Cerebellar cortex (tissue), 1 donor: ENCODE measurements at places on chromosomes 2 and 18.

GRCh38 chr18:67363694-67364093 lies 152.8 kb downstream of the DSEL start:
- DNase-seq, result no peak

- no peak for DNase-seq
Observed at GRCh38 chr2:127400897-127401756, 13.4 kb upstream of the MAP3K2 start.

- no peak for DNase-seq
Observed at GRCh38 chr18:37422116-37422515, 143.5 kb downstream of the CELF4 start.

- no peak for DNase-seq
Observed at GRCh38 chr2:74001121-74001520, 16.4 kb downstream of the TET3 start.

GRCh38 chr2:231246171-231246842 lies 47.9 kb downstream of the ARMC9 start:
- DNase-seq, result no peak

DNA sequence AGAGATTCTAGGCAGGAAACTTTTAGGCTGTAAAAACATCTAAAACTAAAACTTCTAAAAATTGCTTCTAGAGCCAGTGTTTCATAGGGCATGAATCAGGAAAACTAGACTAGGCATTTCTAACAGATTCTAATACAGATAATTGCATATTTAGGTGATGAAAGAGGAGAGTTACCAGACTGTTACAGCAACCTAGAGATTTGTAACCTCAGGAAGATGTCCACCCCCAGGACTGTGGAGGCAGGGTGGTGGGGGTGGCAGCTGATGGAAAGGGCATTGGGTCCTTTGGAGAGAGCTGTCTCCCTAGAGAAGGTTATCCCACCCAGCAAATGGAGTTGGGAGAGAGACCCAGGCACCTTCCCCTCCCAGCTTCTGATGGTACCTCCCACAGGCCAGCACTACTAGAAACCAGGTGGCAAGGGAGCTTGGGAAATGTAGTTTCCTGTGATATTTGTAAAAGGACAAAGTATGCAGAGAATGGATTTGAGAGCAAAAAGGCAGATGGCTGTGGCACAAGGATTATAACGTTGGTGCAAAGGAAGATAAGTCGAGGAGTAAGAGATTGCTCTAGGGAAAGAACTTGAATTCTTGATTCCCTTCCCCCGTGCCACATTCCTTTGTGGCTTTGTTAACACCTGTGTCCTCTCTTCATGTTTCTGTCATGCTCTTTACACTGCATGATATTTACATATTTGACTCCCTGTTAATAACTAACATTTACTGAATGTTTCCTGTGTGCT lies 75.6 kb upstream of the MGAT5 start:
- no peak for DNase-seq

DNA sequence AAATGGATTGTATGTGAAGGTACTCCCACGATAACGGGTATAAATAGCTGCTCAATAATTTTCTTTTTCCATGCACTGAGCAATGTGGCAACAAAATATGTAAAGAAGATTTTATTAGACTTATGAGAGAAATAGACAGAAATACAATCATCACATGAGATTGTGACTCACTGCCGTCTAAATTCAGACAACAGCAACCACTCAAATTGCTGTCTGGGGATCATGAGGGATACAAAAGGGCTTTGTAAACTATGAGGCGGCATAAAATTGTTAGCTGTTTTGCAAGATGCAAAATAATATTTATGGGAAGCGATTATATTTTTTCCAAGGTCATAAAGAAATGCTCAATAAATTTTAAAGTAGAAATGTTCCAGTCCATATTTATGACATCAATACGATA lies 259.1 kb upstream of the AGAP1 start:
- no peak for DNase-seq

- no peak for DNase-seq
Observed at GRCh38 chr18:76988827-76989646, 143.5 kb downstream of the MBP start.

DNA sequence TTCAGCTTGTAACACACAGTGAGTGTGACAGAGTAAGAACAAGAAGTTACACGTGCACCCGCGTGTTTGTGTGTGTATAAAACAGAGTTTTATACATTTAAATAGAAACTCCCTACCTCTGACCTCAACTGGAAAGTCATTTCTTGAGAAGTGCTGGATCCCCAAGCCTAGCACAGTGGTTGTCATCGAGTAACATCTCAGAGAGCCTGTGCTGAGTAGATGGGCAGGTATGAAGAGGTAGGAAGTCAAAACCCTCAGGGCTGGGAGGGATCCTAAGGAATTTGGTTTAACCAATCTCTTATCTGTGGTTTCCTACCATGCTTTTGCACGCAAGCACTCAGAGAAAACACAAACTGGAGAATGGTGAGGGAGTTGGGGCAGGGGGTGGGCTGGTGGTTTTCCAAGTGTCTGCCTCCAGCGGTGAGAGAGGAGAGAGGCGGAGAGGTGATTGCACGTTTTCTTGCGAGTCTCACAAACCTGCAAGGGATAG lies 9.2 kb downstream of the ACOXL start:
- no peak for DNase-seq

DNA sequence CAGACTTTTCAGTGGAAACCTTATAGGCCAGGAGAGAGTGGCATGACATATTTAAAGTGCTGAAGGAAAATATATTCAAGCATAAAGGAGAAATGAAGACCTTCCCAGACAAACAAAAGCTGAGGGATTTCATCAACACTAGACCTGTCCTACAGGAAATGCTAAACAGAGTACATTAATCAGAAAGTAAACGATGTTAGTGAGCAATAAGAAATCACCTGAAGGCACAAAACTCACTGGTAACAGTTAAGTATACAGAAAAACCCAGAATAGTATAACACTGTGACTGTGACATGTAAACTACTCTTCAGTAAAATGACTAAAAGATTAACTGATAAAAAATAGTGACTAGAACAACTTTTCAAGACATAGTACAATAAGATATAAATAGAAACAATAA lies 87.4 kb downstream of the ATP8B1 start:
- DNase-seq, result no peak

DNA sequence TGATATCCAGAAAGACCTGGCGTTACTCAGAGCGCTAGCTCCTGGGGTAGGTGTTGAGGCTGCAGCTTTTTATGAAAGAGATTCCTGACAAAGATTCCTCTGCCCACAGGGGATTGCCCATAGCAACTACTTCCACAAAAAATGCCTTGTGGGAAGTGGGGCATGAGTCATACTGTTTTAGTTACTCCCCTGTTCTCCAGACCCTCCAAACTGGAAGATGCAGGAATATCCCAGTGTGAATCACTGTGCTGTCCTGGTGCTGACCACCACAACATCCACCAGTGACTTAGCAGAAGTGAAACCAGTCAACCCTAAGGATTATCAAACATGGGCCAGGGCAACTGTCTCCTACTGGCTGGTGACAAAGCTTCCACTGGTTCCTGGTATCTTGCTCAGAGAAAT lies 61.8 kb downstream of the CDH2 start:
- no peak for DNase-seq

GRCh38 chr2:100211521-100211920 lies 69.1 kb upstream of the AFF3 start:
- no peak for DNase-seq

DNA sequence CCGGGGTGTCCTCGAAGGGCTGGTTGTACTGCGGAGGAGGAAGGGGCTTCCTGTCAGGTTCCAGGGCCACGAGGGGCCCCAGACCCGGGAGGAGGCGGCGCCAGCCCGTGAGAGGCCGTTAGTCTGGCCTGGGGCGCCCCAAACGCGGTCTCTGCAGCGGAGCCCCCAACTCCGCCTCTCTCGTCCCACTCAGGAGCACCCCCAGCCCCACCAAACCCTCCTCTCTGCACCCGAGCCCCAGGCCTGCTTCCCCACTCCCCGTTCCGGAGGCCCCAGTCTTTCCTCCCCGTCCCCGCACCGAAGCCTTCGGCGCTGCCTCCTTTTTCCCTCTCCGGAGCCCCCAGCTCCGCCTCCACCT lies 473 bp downstream of the HJURP start:
- no peak for DNase-seq

- no peak for DNase-seq
Observed at GRCh38 chr2:109313343-109313742, 184.3 kb downstream of the SH3RF3 start.

DNA sequence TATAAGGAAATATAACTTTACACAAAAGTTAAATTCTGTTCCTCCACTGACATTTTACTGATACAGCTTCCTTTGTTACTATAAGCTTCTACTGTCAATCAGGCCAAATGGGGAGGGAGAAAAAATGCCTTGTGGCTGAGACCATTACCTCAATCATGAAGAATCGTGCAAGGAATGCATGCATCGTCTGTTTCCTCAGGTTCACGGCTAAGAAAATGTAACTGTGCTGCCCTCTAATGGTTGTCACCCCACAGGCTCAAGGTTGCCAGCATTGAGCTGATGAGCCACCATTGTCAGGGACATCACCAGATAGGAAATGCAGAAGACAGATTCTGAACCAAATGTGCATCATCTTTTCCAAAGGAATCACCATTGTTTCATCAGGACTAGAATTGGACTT lies 426.9 kb downstream of the CDH2 start:
- peak; percentile 3 for DNase-seq

- DNase-seq, result no peak
Observed at GRCh38 chr2:211513446-211513845, 957.0 kb downstream of the CPS1 start.

DNA sequence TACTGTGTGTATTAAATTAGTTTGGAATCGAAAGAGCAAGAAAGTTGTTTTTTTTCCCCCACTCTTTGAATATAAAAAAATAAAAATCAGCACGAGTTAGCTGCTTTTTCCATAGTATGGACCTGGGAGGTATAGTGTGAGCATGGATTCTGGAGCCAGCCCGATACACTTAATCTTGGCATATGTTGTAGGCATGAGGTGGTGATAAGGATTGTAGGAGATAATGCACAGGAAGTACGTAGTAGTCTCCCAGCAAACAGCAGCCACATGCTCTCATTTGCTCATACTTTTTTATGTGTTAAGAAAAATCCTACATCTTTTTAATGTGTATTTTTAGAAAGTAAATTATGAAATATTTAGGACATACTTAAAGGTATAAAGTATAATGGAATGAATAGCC lies 2.1 kb upstream of the DNAJC27 start:
- no peak for DNase-seq

- DNase-seq, result no peak
Observed at GRCh38 chr2:109352056-109352897, 223.3 kb downstream of the SH3RF3 start.

GRCh38 chr2:85326406-85327159 lies 1.2 kb downstream of the TGOLN2 start:
- DNase-seq, result no peak

DNA sequence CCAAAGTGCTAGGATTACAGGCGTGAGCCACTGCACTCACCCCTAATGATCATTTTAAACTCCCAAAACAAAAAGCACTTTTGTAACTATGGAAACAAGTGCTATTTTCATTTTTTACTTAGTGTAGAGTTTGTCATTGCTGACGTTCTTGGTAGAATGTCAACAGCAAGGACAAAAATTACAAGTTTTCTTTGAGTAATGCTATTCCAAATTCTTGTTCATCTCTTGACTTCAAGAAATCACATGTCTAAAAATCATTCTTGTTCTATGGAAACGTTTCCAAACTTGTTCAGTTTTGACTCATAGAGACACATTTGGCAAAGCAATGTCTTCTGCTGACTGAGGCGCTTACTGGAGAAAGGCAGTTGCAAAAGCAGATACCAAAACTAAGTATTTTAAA lies 82.6 kb downstream of the MBP start:
- no peak for DNase-seq

DNA sequence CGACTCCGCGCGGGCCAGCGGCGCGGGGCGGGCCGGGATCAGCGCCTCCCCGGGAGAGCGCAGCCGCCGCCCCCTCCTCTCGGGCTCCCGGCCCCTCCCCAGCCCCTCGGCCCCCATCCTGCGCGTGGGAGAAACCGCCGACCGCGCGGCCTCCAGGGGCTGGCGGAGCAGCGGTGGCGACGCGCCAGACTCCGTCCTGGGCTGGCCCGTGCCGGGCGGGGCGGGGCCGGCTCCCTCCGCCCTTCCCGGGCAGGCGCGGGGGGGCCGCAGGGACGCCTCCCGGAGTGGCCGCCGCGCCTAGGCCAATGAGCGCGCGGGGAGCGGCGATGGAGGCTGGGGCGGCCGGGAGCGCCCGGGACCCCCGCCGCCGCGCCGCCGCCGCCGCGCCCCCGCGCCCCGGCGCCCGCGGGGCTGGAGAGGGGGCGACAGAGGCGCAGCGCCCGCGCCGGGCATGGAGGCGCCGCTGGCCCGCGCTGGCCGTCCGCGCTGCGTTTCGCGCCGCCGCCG lies 49.1 kb downstream of the KCNIP3 start:
- no peak for DNase-seq

DNA sequence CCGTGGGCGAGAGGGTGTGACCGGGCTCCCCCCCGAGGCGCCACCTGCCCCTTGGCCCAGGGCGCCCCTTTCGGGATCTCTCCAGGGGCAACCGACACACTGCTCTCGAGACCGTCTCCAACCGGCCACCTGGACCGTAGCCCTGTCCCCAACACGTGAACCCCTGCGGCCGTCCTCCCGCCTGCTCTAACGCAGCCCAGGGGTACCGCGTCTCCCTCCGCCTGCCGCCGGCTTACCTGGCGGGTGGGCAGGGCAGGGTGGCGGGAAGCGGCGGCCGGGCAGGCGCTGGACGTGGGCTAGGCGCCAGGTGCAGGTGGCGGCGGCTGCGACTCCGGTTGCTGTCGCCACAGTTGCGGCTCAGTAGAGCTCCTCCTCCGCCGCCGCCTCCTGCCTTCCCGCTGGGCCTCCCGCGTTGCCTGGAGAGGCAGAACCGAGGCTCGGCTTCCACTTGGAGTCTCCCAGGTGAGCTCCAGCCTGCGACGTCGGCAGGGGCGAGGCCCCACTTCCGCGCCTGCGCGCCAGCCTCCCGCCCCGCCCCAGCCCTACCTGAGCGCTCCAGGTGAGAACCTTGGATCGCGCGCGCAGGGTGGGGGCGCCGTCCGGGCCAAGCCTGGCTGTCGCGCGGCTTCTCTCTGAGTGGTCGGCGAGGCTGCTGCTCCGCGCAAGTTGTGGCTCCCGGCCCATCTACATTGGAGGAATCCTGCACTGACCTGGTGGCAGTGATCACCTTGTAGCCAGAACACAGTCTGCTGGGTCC lies at the start of gene GALNT3:
GALNT3 (minus strand) TSS at position 469 of the 757 bp plus-strand sequence. CDS start 23,547 bp downstream, outside the sequence.
- peak; percentile 3 for DNase-seq

- no peak for DNase-seq
Observed at GRCh38 chr2:39144416-39144815, 23.6 kb upstream of the SOS1 start.

DNA sequence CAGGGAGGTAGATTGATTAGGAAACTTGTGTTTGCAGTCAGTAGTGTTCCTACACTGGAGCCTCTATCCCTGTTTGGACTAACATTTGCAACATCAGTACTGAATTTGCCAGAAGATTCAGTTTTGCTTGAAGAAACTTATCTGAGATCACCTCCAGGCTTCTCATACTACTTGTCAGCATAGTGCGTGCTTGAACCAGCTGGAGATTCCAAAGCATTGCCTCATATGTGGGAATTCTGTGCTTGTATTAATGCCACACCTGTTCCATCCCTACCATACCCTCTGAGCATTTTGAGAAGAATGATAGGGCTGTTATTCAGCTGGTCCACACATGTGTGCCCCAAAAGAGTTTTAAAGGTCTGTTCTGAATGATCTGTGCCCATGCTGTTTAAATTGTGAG lies 148.7 kb downstream of the RAPGEF4 start:
- no peak for DNase-seq
